GM23248 (cell line): ENCODE measurements at places on chromosomes 2 and 18. TPM values are rescaled to one million over a fixed set of nuclear protein-coding genes. Genes with fewer than 3 reads are reported as not detected.

DNA sequence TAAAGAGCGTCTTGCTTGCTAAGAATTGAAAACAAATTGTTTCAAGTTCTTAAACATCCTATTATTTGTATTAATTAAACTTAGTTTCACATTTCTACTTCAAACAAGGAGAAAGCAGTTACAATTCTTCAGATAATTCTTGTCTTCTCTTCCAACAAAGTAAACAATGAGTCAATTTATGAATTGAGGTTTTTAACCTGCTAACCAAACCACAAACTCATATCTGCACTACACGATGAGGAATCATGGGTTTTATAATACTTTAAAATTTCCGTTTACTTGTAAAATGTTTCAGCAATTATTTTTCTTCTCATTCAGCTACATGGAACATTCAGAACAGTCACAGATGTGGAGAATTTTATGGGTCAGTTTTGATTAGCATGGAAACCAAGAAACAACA, 114.2 kb downstream of the SPIRE1 start:
- H3K36me3 ChIP-seq: no peaks in the 10 kb centered on the region
- no peaks in the 10 kb centered on the region for H3K27me3 ChIP-seq
- no peak overlapping the region for H3K4me3 ChIP-seq
- H3K27ac ChIP-seq: no peak overlapping the region

GRCh38 chr2:85216927-85217326, 83.7 kb downstream of the TCF7L1 start:
- peaks cover 10% of the 10 kb centered on the region; the same call in 1 of the 2 replicates for H3K27me3 ChIP-seq
- DNase-seq: no peak
- no peak overlapping the region for H3K27ac ChIP-seq
- no peak overlapping the region for H3K4me3 ChIP-seq
- H3K4me1 ChIP-seq: peaks cover 17% of the 10 kb centered on the region

DNA sequence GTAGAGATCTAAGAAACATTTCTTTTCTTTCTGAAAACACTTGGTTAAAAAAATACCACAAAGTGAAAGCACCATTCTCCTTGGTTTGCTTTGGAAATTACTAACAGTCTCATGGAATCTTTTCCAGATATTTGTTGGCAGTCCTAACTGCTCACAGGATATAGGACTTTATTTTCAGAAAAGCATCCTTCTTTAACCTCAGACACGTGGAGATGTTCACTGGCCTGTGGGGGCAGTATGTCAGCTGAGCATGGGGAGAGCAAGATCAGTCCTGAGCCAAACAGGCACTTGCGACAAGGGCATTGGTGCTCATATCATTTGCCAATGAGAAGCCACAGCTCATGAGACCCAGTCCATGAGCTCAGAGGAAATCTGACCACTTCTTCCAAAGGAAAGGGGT, 371.9 kb downstream of the NBAS start:
- H3K36me3 ChIP-seq: peaks cover 15% of the 10 kb centered on the region; the same call in 1 of the 2 replicates
- no peak overlapping the region for H3K27ac ChIP-seq
- DNase-seq: peak; percentile 25
- no peak overlapping the region for H3K4me3 ChIP-seq
- no peaks in the 10 kb centered on the region for H3K27me3 ChIP-seq

DNA sequence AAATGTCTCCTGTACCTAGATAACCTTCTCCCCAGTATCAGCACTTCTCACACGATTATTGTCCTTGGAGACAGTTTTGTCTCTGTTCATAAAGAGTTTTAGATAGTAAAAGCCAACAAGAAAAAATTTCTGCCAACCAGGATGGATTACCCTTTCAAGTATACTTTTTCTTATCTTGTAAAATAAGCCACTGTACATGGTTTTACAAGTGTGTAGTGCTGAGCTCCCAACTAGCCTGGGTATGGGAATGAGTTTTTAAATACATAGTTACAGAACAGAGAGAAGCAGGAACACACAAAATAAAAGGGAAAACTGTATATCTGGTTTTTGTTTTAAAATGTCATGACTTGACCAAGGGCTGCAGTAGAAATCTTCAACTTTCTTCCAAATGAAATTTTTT, 76.7 kb downstream of the C18orf54 start:
- no peak for DNase-seq
- H3K36me3 ChIP-seq: no peaks in the 10 kb centered on the region
- H3K4me1 ChIP-seq: no peaks in the 10 kb centered on the region
- H3K27ac ChIP-seq: no peak overlapping the region
- peaks cover 5% of the 10 kb centered on the region; the same call in 1 of the 2 replicates for H3K27me3 ChIP-seq

NMUR1 gene
- total RNA-seq: not detected in 2 replicates

DNA sequence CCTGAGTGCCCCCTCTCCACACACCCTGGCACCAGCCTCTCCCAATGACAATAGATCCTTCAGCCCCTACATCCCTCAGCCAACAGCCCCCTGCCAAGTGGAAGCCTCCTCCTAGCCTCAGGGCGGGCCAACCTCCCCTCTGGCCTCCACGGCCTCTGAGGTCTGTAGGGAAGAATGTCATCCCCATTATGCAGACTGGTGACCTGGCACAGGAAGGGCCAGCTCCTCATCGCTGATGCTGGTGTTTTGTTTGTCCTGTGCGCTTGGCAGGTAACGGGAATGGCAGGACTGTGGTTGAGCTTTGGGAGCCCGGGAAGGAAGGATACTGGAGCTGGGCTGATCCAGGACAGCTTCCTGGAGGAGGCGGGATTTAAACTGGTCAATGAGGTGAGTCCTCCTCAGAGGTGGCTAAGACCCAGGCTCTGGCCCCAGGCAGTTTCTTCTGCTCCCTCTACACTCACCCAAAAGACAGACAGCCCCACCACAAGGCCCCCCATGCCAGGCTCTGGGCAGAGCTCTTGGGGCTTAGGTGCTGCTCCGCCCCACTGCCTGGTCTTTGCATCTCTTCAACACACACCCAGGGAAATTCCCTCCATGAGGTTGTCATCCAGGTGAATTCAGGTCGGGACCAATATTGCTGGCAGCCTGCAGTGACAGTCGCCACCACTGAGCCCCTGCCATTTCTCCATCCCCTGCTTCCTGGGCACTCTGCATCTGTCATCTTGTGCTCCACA, 75.2 kb upstream of the SMAD7 start:
- H3K27me3 ChIP-seq: no peaks in the 10 kb centered on the region
- H3K27ac ChIP-seq: no peak overlapping the region
- peaks cover 8% of the 10 kb centered on the region; the same call in 1 of the 2 replicates for H3K4me1 ChIP-seq
- H3K4me3 ChIP-seq: no peak overlapping the region
- H3K36me3 ChIP-seq: no peaks in the 10 kb centered on the region

CAPN14 gene
- total RNA-seq: 0.11 TPM in 1 of 2 replicates, not detected in the other

C2orf72 gene
- total RNA-seq: 0.11 TPM in 1 of 2 replicates, not detected in the other

DNA sequence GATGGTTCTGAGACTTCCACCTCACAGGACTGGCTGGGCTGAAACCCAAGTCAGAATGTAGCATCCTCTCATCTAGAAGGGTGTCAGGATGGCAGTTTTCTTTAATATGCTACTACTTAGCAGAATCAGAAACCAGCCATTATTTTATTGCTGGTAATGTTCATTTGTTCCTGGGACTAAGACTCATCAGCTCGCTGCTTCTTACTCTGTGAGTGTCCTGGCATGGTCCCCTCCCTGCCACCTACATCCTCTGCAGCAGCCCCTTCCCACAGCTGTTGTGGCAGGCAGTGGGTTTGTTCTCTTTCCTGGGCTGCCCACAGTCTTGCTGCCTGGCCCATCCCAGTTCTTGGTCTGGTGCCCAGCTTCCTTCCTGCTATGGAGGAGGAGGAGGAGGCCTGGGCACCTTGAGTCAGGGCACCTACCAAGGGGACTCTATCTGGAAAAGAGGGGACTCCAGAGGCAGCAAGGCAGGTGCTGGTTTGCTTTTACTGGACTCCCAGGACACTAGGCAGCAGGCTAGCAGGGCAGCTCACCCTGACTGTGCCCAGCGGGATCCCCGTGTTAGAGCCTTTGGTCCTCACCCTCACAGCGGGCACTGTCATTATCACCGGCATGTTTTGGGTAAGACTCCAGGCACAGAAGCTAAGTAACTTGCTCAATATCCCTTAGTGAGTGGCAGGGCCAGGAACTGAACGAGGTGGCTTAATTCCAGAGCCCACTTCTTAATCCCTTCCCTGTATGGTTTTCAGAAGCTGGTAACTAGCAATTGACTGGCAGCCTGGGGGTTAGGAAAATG, 62.1 kb downstream of the LRRFIP1 start:
- no peaks in the 10 kb centered on the region for H3K27me3 ChIP-seq
- peak; percentile 53 for DNase-seq
- H3K4me3 ChIP-seq: no peak overlapping the region
- peak overlapping the region; percentile 99 for H3K27ac ChIP-seq

SNORC gene
- total RNA-seq: 0.63 TPM in 1 of 2 replicates, not detected in the other

DNA sequence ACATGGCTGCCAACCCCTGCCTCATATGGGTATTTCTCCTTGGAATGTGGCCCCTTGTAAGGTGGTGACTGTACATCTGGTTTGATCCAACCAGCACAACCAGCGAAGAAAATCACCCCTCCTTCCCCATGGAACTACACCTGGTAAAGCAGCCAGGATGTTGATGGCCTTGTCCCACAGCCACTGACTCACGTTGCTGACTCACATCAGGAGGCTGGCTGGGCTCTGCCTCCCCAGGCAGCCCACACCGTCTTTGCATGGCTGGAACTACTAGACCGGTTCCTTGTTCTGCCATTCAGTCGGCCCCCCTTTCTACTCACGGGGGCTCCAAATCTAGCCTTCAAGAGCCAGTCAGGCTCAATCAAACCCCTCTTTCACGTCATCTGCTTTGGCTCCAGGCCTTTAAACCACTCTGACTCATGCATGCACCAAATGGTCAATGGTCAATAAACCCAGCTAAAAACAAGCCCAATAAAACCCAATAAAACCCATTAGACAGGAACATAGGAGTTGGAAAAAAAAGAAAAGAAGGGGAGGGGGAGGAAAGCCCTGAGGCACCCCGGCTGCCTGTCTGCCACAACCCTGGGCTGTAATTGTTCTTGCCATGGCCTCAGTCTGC, 114.8 kb downstream of the PLB1 start:
- H3K4me3 ChIP-seq: no peak overlapping the region
- H3K27ac ChIP-seq: no peak overlapping the region
- H3K27me3 ChIP-seq: no peaks in the 10 kb centered on the region
- H3K36me3 ChIP-seq: no peaks in the 10 kb centered on the region
- peaks cover 6% of the 10 kb centered on the region for H3K4me1 ChIP-seq
- DNase-seq: peak; percentile 92
